ENCODE measurements at places on chromosomes 4 and X.

DNA sequence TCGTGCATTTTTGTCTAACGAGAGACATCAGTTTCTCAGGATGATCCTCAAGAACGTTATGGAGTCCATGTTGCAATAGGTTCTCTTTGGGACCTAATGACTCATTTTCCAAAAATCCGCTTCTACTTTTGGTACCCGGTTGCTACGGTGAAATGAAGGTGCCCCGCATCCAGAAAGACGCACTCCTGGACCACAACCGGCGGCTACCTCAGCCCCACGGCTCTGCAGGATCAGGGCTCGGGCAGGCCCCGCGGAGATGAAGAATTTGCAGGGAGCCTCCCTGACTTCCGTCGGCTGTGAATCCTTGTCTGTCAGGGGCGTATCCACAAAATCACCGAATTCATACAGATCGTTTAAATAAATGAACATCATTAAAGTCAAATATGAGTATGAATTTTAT is 15.6 kb downstream of the GTPBP6 start:
- no peak for DNase-seq

GRCh38 chr4:56326363-56326762 is 60.9 kb downstream of the AASDH start:
- DNase-seq: no peak

DNA sequence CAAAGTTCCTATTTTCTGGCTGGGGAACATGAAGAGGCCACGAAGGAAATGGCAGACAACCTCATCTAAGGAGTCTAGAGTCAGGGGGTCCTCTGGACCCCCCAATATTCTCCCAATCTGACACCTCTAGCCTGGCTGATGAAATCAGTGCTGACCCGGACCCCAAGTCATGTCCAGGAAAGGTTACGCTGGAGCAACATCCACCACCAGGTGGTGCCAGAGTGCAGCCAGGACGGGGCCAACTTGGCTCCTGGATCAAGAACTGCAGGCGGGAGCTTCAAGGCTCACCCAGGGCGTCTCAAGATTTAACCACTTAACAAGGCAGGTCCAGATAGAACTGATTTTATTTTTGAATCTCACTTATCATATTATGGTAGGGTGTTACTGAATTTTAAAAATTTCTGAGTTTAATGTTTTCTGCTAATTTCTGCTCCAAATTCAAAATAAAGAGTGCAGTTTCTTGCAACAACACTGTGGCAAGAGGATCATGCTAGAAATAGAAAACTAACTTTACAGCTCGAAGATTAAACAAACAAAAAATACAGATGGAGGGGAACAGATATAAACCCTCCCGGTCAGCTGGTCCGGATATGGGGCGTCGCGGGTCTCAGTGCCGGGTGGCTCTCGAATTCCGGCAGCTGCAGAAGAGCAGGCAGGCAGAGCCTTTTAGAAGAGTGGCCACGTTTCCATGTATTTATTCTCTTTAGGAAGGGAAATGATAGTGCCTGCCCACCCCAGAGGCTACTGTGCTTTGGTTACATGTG is 135.5 kb downstream of the AFAP1 start:
- DNase-seq: peak; percentile 70

- DNase-seq: no peak
Measured at GRCh38 chrX:156003486-156004185, 6.1 kb downstream of the IL9R start.

DNA sequence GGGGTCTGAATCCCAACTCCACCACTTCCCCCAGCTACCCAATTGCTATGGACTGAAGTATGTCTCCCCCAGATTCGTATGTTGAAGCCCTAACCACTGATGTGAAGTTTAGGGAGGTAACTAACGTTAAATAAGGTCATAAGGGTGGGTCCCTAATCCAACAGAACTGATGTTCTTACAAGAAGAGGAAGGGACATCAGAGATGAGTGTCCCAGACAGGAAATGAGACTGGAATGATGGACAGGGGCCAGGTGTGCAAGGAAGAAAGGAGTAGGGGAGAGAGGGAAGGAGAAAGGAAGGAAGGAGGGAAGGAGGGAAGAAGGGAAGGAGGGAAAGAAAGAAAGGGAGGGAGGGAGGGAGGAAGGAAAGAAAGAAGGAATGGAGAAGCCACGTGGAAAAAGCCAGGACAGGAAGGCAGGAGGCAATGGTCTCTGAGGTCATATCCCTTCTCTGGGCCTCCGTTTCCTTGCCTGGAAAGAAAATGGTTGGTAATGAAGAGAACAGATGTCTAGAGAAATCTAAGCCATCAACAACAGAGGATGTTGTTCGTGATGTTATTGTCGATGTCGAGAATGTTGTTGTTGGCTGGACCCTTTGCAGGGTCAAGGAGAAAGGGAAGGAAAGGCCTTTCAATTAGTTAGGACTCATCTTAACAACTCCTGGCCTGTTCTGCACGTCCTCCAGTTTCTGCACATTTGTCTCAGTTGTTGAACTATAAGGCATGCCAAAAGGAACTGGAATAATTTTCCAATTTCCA is 59.0 kb upstream of the FGFBP2 start:
- DNase-seq: no peak

DNA sequence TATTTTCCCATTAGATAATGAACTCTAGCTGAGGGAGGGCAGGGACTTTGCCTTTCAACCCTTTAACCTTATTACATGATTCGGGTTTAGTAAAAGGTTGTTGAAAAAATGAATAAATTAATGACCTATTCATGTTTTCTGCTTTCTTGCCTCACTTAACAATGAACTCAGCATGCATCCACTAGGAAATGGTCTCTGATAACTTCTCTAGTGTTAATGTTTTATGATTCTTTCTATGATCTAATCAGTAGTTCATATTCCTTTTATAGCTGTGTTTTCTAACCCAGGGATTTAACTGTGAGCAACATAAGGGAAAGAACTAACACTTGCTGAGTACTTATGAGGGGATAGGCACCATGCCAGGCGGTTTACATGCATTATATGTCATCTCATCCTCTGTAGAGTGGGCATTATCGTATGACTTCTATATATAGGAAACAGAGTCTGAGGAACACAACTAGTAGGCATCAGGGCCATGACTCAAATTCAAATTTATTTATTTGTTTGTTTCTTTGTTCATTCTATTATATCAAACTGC is 236.7 kb upstream of the MAB21L2 start:
- no peak for DNase-seq
